Stimulated activated CD4-positive, alpha-beta T cell treated with anti-CD3 and anti-CD28 coated beads, TNF-alpha, amount 100 ng/mL, for 24 hours (primary cell): ENCODE measurements at places on chromosomes 2 and 18.

DNA sequence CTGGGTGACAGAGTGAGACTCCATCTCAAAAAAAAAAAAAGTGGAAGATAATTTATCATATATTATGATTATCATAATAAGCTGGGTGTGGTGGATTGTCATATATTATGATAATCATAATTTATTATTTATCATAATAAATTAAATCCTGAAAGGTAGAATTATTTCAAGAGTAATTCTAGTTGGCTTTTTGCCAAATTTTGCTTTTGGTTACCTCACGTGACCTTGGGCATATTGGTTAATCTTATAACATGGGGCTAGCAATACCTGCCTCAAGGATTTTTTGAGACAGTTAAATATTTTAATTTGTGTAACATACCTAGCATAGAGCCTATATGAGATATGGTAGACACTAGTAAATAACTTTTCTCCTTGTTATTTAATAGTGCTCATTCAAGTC, 111.3 kb upstream of the TTC27 start:
- no peak for DNase-seq

DNA sequence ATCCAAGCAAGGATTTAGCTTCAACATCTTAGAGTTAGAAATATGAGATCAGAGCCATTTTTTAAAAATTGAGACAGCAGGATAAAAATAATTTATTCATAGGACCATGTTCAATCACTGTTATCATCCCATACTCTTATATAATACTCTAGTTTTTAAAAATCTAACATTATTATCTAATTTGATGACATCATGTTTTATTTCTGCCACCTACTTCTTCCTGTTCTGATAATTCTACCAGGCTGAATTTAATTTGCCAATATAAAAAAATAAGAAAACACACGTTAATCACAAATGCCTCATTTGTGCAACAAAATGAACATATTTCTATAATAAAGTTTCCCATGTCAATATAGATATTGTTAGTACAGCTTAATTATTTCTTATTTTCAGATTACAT, 621.7 kb downstream of the KCNJ3 start:
- DNase-seq: no peak

DNA sequence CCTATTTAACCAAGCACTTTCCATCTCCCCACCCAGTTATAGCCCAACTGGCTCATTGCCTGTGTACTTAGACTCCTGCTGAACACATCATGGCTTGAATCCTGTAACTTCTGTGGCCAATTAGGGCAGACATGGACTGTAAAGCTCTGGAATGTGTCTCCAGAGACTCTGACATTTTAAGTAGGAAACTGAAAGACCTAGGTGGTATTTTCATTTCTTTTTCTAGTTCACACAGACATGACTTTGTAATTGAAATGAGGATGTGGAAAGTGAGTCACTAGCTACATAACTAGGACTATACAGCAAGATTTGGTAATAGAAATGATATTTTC, 12.2 kb downstream of the DOK1 start:
- DNase-seq: no peak

DNA sequence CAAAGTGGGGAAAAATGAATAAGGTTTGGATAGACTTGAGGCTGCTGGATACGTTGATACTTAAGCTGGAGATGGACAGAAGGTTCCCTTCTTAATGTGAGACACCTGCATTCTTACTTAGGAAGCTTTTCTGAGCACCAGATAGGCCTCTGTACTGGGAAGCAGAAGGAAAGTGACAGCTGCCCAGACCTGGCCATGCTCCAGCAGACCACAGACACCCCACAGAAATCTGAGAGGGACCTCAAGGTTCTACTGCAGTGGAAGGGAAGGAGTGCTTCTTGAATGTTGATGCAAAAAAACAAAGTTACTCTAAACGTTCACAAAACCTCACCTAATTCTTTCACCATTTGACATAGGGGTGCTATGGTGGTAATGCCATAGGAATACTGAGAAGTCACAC, 642.1 kb upstream of the ID2 start:
- DNase-seq: no peak

DNA sequence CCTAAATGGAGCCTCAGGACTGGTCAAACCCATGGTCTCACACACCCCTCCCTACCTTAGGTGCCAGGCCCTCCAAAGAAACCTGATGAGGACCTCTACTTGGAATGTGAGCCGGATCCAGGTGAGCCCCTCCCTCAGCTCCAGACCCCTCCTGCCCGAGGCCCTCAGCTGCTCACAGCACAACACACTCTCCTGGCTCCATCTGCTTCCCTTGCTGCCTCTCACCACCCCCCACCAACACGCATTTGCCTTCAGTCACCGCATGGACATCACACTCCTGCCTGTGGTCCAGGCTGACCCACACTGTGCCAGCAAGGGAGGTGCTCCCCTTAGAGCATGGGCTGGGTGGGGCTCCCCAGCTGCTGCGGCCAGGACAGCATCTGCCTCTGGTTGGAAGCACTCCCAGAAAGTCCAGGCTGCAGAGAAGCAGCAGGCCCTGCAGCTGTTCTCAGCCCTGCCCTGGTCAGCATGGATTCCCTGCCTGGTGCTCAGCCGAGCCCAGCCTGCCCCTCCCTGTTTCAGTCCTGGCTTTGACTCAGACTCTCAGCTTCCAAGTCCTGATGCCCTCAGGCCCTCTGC, 15.1 kb downstream of the SH2D6 start:
- DNase-seq: no peak

DNA sequence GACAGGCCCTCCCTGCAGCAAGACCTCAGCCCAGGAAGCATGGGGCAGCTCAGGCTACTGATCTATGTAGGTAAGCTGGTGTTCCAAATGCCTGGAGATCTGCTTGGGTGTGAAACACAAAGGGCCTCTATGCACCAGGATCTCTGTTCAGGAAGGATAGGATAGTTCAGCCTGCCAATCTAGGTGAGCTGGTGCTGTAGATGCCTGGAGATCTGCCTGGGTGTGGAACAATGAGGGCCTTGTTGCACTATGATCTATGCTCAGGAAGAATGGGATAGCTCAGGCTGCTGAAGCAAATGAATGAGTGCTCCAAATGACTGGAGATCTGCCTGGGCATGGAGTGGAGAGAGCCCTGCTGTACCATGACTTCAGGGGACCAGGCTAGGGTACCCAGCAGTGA, 48.9 kb upstream of the MYL1 start:
- DNase-seq: no peak

DNA sequence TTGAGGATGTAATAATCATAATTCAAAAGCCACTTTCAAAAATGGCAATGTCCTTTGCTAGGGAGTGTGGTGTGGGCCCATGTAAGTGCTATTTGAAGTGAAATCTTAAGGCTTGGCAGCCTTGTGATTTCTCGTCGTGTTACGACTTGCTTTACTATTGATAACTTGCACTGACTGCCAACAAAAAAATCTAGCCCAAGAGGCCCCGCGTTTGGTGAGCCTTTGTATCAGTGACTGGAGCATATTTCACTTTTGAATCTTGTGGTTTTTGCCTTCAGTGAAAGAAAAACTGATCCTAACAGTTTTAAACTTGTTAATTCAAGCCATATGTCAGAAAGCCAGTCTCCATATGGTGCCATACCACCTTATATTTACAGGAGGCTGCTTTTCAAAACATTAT, 248.0 kb downstream of the TMEM182 start:
- DNase-seq: no peak

DNA sequence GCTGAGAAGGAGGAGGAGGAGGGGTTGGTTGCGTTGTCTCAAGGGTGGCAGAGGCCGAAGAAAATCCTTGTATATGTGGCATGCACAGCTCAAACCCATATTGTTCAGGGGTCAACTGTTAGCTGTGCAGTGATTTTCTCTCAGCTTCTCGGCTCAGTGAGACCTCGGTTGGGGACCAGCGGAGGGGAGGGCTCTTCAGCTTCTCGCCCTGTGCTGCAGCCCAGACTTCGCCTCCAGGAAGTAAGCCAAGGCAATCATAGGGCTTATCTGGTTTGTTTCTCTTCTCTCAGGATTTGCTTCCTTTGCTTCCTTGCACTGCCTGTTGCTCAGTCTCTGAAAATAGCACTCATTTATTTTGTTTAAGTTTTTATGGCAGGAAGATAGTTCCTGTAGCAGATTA, 85.5 kb downstream of the SOWAHC start:
- no peak for DNase-seq

GRCh38 chr2:27988306-27988705, 97.8 kb downstream of the BABAM2 start:
- DNase-seq: no peak

GRCh38 chr2:240958366-240959213, 39.8 kb upstream of the SNED1 start:
- DNase-seq: no peak

DNA sequence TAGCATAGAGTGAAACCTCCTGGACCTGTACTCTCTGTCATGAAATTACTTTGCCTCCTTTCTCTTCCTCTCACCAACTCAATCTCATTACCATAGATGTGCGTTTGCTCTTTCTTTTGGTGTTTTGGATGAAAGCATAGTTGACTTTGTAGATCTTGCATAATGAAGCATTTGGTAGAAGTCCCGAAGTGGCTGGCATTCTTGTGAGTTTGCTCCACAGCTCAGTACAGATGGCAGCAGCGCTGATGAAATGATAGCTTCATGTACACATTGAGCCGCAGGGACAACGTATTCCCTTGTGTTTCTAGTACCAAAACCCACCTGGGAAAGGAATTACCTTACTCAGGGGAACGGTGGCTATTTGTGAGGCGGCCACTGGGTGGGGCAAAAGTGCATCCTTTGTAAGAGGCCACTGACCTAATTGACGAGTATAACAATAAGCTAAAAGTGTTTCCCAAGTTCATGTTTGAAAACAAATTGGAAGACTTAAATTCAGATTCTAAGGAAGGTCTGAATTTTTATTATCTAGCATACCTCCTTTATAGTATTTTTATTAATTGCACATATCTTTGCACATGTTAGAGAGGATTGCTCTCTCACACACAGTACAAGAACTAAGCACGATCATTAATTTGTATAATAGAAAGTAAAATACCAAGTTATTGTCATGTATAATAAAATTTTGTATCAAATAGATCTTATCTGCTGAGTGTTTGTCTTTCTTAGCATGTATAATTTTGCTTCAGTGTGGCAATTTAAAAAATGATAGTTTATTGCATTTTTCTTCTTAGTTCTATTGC, 25.4 kb upstream of the CDH7 start:
- DNase-seq: no peak

GRCh38 chr2:97935719-97936161, 60.0 kb downstream of the TMEM131 start:
- no peak for DNase-seq

DNA sequence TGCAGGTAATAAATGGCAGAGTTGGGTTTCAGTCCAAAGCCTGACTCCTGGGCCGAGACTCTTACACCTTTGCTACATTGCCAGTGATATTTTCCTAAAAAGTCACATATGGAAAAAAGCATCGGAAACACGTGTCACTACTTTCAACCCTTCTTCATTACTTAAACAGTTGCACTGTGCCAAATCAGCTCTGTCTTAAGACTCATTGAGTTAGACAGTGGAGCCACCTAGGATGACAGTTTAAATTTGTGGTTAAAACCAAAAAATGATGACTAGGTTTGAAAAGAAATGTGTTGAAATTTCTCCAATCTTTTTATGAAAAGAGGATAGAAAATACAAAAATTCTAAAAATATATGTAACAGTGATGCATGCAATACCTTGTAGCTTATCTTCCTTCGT, 97.5 kb downstream of the TMEM247 start:
- no peak for DNase-seq

- no peak for DNase-seq
Measured at GRCh38 chr2:242004223-242004901, 134.8 kb downstream of the RTP5 start.

GRCh38 chr2:239767021-239767905, 257.9 kb downstream of the NDUFA10 start:
- DNase-seq: no peak
